ENCODE measurements at places on chromosomes 11 and 22. TPM values are rescaled to one million over a fixed set of nuclear protein-coding genes. Genes with fewer than 3 reads are reported as not detected.

Gene NLRP14
- 0.10 TPM for total RNA-seq

Gene GDPD4
- not detected for total RNA-seq

Gene PGR
- 0.04 TPM for total RNA-seq

DNA sequence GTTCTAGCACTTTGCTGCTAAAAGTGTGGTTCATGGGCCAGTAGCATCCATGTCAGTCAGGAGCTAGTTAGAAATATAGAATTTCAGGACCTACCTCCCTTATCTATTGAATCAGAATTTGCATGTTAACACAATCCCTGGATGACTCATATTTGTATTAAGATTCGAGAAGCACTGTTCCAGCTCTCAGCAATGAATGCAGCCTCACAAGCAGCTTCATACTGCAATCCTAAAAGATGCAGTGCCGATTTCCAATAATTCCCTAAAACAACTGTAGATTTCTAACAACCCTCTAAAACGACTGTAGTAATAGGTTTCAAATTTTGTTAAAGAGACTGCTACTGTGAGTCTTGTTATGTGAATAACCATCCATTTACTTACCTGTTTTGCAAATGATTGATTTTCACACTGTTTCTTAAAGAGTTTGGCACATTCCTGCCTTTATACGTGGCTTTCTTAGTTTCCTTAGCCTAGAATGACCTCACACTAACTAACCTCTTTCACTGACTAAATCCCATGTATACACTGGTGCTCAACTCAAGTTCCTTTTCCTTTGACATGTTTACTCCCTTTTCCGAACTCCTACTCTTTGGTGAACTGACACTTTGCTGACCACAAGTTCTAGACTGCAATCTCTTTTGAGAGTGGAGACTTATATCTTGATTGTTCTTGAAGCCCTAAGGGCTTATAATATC, 511.8 kb downstream of the METTL15 start:
- no peaks in the 10 kb centered on the region for H3K36me3 ChIP-seq
- DNase-seq: no peak
- 0 out of 2 replicates have a peak, but pooled peaks cover 11% of the 10 kb centered on the region for H3K4me1 ChIP-seq
- H3K4me3 ChIP-seq: no peak overlapping the region
- no peaks in the 10 kb centered on the region for H3K27me3 ChIP-seq

- no peaks in the 10 kb centered on the region for H3K36me3 ChIP-seq
- H3K4me3 ChIP-seq: no peak overlapping the region
- peaks cover 6% of the 10 kb centered on the region for H3K27me3 ChIP-seq
- H3K27ac ChIP-seq: no peak overlapping the region
- DNase-seq: no peak
These were observed 8.2 kb upstream of the TENM4 start for GRCh38 chr11:79449040-79449439.

GRCh38 chr11:57085611-57086010, 96.1 kb upstream of the LRRC55 start:
- no peak overlapping the region for H3K4me3 ChIP-seq
- no peaks in the 10 kb centered on the region for H3K27me3 ChIP-seq
- H3K4me1 ChIP-seq: no peaks in the 10 kb centered on the region
- H3K36me3 ChIP-seq: no peaks in the 10 kb centered on the region
- H3K27ac ChIP-seq: no peak overlapping the region

Data from GM23338 (cell line).